Femur (tissue), 1 donor: ENCODE measurements at places on chromosomes 2 and 18.

- no peak for DNase-seq
Measured at GRCh38 chr2:42562474-42563144, 5.8 kb upstream of the MTA3 start.

DNA sequence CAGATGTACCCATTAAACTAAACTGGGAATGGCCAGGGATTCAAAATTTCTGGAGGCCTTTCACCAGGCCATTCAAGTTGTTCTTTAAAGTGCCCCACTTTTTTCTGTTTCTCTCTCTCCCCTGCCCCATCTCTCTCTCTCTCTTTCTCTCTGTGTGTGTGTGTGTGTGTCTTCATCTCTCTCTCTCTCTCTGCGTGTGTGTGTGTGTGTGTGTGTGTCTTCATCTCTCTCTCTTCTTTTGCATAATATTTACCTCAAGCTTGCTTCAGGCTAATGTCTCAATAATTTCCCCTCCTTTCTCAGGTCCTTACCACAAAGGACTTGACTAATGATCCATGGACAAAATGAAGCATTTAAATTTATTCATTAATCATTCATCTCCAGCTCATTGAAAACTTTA lies 164.2 kb upstream of the KLHL14 start:
- no peak for DNase-seq

DNA sequence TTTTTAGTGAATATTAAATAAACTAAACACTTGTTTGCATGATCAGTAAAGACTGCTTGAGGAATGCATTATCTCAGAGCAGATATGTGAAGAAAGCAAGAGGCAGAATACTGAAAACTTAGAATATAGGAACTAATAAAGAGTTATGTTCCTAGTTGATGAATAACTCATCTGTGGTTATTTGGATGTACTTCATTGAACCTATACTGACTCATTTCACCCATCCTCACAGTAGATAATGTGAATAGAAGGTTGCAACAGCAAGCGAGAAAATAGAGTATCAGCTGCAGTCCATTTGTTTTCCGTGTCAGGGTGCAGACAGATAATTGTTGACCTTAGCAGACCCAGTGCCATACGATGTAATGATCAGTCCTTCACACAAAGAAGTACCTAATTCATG lies 945.7 kb upstream of the LRRTM1 start:
- DNase-seq, result no peak

GRCh38 chr18:10682368-10682714 lies 156.5 kb downstream of the NAPG start:
- no peak for DNase-seq

DNA sequence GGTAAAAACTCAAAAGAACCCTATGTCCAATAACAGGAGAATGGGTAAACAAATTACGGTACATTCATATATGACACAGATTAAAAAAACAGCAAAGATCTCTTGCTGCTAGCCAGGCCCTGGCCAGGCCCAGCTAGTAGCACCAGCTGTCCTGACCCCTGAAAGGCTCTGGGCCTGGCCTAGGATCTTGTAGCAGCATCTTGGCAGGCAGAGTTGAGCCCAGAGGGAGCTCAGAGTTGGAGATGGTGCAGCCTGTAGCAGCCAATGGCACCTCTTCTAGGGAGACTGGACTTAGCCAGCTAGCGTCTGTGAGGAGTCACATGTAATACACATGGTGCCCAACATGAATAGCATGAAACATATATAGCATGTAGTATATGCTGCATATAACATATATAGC lies 69.1 kb downstream of the HS6ST1 start:
- DNase-seq, result no peak

DNA sequence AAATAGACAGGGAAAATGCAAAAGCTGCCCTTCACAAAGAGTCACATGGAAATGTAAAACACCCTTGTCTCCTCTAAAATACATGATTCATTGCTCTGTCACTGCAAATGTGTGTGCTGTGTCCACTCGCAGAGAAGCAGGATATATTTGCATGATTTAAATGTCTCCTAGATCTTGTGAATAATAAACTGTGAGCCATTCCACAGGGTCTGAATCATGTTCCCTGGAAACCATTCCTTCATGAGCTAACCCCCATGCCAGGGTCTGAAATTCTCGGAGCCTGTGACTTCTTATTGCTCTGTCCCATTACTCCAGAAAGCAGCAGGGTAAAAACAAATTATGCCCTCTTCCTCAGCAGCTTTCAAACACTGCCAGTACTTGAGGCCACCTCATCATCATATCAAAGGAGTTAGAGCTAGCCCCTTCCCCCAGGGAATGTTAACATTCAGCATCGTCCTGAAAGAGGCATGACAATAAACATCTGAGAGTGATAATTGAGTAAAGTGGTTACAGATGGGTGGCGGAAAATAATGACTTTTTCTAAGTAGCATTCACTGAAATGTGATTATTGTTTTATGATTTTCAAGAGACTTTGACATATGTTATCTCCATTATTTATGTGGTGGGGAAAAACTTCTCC lies 11.7 kb upstream of the CNGA3 start:
- no peak for DNase-seq

DNA sequence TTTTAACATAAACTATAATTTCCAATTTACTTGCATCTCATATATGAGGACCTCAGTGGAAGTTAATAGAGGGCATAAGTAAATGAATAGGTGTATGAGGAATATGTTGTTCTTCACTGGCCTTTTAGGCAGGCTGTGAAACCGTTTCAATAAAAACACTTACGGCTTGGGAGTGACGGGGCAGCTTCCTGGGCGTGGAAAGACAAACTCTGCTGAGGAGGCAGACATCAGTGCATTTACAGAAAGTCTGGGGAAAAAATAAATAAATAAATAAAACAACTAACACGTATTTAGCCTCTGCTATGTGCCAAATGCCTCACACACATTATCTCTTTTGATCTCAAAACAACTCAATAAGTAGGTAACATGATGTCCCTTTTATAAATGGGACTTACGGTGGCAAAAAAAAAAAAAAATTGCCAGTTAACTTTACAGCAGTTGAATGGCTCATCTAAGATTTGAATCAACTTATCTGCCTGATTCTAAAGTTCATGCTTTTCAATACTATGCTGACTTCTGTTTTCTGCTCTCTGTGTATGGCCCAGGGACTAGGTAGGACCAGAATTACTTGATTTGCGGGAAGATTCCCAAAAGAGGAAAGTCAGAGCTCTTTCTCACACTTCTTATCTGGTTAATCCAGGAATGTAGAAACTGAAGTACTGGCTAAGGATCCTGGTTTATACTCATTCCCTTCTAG lies 77.5 kb upstream of the LRATD1 start:
- DNase-seq, result no peak

GRCh38 chr2:2573658-2574293 lies 242.7 kb upstream of the MYT1L start:
- no peak for DNase-seq

GRCh38 chr2:127142663-127143630 lies 36.0 kb upstream of the BIN1 start:
- DNase-seq, result no peak

DNA sequence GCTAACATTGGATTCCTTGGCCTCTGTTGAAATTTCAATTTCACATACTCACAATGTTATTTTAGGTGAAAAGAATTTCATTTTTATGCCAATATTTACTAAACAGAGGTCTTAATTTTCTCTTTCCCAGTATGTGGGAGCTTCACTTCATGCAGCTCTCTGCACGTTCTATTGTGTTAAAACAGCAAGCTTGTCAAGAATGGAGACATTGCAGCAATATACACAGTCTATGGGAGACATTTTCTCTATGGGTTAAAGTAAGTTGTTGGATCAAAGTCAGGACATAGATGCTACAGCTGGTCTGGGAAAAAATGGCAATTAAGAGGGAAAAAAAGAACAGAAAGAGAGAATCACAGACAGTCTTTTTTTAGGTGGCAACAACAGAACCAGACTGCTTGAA lies 70.4 kb upstream of the ARHGAP15 start:
- no peak for DNase-seq

DNA sequence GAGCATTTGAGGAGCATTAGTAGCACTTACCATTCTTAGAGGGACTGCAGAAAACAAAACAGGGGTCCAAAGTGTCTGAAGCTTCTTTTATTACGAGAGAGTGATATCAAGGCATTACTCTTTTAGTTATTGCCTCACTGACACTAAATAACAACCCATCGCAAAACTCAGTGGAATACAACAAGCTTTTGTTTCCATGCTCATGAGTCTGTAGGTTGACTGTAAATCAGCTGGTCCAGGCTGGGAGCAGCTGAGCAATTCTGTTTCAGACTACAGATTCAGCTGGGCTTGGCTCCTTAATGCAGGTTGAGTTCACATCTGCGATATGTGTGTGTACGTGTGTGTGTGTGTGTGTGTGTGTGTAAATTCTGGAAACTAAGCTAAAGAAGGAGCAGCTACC lies 501.8 kb upstream of the PKDCC start:
- DNase-seq, result no peak

DNA sequence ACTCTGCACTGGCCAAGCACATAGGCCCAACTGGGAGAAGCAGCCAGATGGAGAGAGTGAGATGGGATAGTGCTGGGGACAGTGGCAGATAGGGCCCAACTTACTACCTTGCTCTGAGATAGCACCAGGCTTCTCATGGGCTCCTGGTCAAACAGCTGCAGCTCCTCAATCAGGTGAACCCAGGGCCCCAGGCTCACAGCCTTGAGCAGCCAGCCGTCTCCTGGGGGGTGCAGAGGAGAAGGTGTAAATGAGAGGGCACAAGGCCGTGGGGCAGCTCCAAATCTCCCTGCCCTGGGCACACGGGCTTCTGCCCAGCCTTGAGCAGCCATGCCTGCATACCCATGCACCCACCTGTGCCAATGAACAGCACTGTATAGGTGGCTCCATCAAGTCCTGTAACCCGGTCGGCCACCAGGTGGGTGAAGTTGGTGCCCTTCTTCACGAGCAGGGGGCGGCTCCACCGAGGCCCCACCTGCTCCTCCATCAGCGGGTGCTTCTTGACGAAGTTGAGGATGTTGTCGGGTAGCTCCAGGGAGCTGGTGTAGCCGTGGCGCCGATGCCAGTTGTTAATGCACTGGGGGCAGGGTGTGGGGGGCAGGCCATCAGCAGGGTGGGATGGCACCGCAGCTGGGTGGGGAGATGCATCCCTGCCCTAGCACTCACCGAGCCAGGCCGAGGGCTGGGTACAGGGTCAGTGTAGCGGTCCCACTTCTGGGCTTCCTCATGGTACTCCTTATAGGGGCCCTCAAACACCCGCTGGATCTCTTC lies 5.9 kb upstream of the ANKRD39 start:
- no peak for DNase-seq

- no peak for DNase-seq
Measured at GRCh38 chr2:64661741-64662169, 8.0 kb upstream of the SERTAD2 start.

- no peak for DNase-seq
Measured at GRCh38 chr2:106841886-106842645, 43.9 kb downstream of the ST6GAL2 start.

DNA sequence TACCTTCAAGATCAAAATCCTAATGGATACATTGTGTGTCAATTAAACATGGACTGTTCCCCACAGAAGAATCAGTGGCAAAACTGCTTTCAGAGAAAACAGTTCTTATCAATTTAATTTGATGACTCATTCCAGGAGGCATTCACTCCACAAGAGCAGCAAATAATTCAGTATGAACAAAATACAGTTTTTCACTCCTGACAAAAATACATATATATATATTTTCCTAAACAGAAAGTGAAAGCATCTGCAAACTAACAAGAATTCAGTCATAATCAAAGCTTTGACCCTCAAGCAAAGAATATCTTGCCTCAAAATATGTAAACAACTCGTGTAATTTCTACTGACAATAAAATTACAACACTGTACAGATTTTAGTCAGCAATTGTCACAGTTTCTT lies 685.1 kb upstream of the SLC8A1 start:
- no peak for DNase-seq

DNA sequence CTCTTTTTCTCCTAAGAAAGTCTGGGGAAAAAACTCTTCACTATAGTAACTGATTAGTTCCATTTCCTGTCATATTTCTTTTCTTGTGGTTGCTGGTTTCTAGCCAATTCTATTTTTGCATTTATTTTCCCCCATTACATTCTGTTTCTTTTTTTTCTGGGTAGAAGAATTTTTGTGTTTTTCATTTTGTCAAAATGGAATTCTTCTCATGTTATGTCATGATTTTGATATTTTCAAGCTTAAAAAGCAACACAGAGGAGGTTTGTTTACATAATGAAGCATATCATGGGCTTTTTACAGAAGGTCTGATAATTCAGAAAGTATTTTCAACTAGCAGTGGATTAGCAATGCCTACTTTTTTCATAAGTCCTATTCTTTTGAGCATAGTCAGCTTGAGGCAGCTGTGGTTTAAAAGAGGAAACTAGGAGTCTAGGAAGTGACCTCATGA lies 102.0 kb downstream of the MAP2 start:
- DNase-seq, result no peak

- no peak for DNase-seq
Measured at GRCh38 chr2:6493266-6493665, 372.4 kb downstream of the CMPK2 start.

- DNase-seq, result no peak
Measured at GRCh38 chr2:219447242-219448098, 12.8 kb downstream of the SPEG start.

DNA sequence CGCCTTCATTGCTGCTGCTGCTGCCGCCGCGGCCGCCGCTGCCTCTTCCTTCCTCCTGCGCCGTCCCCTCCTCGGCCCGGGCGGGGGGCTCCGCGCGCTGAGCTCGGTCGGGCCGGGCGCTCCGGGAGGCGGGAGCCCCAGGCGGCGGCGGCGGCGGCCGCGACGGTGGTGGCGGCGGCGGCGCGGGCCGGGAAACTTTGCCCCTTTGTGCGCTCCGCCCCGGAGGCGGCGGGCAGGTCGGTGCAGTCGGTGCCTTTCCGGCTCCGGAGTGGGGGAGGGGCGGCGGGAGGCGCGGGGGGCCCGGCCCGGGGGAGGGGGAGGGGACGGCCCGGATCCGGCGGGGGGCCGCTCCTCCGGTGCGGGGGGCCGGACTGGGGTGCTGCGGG lies 205 bp downstream of the TET3 start:
- peak; percentile 55 for DNase-seq

DNA sequence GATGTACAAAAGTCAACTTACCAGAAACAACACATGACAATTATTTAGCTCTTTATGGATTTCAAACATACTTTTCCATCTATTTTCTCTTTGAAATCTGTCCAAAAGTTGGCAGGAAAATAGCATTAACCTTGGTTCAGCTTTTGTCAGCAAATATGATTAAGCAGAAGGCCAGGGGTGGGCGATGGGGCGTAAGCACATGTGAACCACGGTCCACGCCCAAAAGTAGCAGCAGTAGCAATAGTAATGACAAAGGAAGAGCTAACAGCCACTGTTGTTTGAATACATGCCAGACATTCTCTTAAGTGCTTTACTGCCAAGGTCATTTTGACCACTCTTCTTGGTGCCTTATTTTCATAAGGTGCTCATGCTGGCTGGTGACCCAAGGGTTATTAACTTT lies 73.5 kb downstream of the ANTXR1 start:
- no peak for DNase-seq
